ENCODE measurements at places on chromosomes 2 and 18.
A peak's percentile ranks its signal among the peaks of the same experiment; 100 is the strongest.

- H3K36me3 ChIP-seq, result no peaks in the 10 kb centered on the region
- H3K4me3 ChIP-seq, result no peak overlapping the region
- no peaks in the 10 kb centered on the region for H3K4me1 ChIP-seq
- H3K27me3 ChIP-seq, result no peaks in the 10 kb centered on the region
- no peak overlapping the region for H3K27ac ChIP-seq
Observed at GRCh38 chr2:14257801-14258507, 374.6 kb upstream of the LRATD1 start.

GRCh38 chr18:66682855-66683322 lies 79.0 kb upstream of the CDH19 start:
- no peaks in the 10 kb centered on the region for H3K4me1 ChIP-seq
- H3K36me3 ChIP-seq, result no peaks in the 10 kb centered on the region
- H3K4me3 ChIP-seq, result no peak overlapping the region
- H3K27ac ChIP-seq, result no peak overlapping the region
- DNase-seq, result peak; percentile 1

- H3K4me3 ChIP-seq, result no peak overlapping the region
- DNase-seq, result no peak
Observed at GRCh38 chr2:85662899-85663593, 5.0 kb downstream of the SFTPB start.

DNA sequence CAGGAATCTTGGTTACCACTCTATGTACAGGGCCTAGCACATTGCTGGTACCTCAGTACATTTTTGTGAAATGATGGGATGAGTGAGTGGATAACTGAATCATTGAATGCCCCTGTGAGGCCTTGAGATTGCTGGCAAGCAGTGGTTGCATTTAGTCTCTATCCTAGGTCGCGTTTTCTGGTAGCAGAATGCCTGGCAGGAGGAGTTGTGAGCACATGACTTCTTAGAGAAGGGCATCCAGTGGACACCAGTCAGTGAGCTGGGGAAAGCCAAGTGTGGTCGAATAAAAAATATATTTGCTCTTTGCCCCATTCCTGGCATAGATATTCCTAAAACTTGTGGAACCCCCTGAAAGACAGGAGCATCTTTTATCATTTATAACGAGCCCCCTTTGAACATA lies 61.8 kb upstream of the SMAD2 start:
- no peaks in the 10 kb centered on the region for H3K4me1 ChIP-seq
- H3K36me3 ChIP-seq, result no peaks in the 10 kb centered on the region
- H3K27me3 ChIP-seq, result peaks cover 4% of the 10 kb centered on the region
- no peak for DNase-seq
- no peak overlapping the region for H3K27ac ChIP-seq

- DNase-seq, result no peak
- no peak overlapping the region for H3K4me3 ChIP-seq
- H3K27ac ChIP-seq, result no peak overlapping the region
- no peaks in the 10 kb centered on the region for H3K4me1 ChIP-seq
- peaks cover 71% of the 10 kb centered on the region for H3K27me3 ChIP-seq
- H3K36me3 ChIP-seq, result no peaks in the 10 kb centered on the region
Observed at GRCh38 chr2:44920751-44921150, 20.8 kb upstream of the SIX3 start.

DNA sequence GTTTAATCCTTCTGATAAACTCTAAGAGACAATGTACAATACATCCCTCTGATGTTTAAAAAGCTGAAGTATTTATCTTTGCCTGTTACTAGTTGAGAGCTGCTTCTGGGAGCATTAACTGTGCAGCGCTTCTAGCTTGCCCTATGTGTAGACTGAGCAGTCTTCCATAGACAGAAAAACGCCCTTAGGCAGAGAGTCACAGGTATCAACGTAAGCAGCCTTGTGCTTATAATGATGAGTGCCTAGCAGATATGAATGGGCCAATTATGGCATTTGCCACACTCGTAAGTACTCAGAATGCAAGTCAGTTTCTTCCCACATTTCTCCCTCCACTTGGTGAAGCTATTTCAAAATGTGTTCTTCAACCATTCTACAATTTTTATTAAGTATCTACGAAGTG lies 731.1 kb upstream of the SLC8A1 start:
- no peak for DNase-seq
- H3K27me3 ChIP-seq, result no peaks in the 10 kb centered on the region
- no peak overlapping the region for H3K27ac ChIP-seq

- H3K4me3 ChIP-seq, result no peak overlapping the region
- no peak for DNase-seq
- H3K4me1 ChIP-seq, result peaks cover 8% of the 10 kb centered on the region
- H3K36me3 ChIP-seq, result peaks cover 10% of the 10 kb centered on the region
- no peak overlapping the region for H3K27ac ChIP-seq
Observed at GRCh38 chr2:219163156-219163555, 2.5 kb upstream of the NHEJ1 start.

- no peak for DNase-seq
- no peak overlapping the region for H3K4me3 ChIP-seq
- no peak overlapping the region for H3K27ac ChIP-seq
- H3K4me1 ChIP-seq, result no peaks in the 10 kb centered on the region
- H3K27me3 ChIP-seq, result no peaks in the 10 kb centered on the region
- H3K36me3 ChIP-seq, result no peaks in the 10 kb centered on the region
Observed at GRCh38 chr2:19043893-19044292, 314.5 kb downstream of the OSR1 start.

- no peak overlapping the region for H3K27ac ChIP-seq
- H3K4me1 ChIP-seq, result peaks cover 46% of the 10 kb centered on the region
- H3K36me3 ChIP-seq, result no peaks in the 10 kb centered on the region
- no peak overlapping the region for H3K4me3 ChIP-seq
- no peaks in the 10 kb centered on the region for H3K27me3 ChIP-seq
- DNase-seq, result peak; percentile 37
Observed at GRCh38 chr18:8721716-8722115, 16.4 kb downstream of the MTCL1 start.

DNA sequence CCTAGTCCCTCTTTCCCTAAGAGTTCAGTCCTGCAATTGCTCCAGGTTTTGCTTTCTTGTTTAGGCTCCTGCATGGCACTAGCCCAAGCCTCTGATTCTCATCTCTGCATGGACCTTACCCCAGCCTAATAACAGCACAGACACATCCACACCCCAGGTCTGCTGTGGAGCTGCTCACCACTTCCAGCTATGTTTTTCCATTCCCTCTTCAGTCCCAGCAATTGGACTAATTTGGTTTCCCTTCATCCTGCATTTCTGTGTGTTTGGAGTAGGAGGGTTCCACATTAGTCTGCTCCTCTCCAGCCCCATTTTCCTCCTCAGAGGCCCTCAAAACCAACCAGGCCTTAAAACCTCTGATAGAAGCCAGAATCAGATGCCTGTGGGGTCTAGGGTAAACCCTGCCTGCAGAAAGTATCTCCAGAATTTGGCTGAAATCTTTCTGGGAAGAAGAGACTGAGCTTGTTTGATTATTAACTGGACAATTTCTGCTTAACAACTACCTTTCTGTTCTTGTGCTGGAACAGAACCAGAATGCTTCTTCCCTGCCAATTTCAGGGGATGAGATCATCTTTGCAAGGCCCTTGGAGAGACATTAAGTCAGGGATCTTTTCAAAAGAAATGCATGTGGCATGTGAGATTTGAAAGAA lies 95.9 kb downstream of the GFPT1 start:
- no peak overlapping the region for H3K27ac ChIP-seq
- no peaks in the 10 kb centered on the region for H3K36me3 ChIP-seq
- no peak for DNase-seq
- no peaks in the 10 kb centered on the region for H3K4me1 ChIP-seq
- no peaks in the 10 kb centered on the region for H3K27me3 ChIP-seq
- no peak overlapping the region for H3K4me3 ChIP-seq

DNA sequence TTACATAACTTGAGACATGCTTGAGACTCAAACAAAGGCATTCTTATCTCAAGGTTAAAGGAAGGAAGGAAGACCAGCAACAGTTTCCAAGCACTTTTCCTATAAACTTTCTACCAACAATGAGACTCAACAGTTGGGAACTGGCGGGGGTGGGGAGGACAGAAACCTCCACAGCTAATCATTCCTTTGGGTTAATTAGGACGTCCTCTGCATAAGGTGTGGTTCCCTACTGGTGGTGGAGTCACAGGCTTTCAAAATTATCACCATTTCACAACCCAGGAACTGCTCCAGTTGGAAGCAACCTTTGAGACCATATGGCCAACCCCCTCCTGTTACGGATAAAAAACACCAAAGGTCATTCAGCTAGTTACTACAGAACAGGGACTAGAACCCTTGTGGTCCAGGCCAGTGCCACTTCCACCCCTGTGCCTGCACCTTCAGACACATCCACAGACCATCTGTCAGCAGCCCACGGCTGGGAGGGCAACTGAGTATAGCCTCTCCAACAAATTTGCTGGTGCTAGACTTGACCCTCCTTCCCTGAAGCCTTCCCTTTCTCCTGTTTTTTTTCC lies 30.1 kb upstream of the ATL2 start:
- no peaks in the 10 kb centered on the region for H3K36me3 ChIP-seq
- DNase-seq, result peak; percentile 92
- no peak overlapping the region for H3K4me3 ChIP-seq
- H3K27ac ChIP-seq, result peak overlapping the region; percentile 90
- no peaks in the 10 kb centered on the region for H3K27me3 ChIP-seq

DNA sequence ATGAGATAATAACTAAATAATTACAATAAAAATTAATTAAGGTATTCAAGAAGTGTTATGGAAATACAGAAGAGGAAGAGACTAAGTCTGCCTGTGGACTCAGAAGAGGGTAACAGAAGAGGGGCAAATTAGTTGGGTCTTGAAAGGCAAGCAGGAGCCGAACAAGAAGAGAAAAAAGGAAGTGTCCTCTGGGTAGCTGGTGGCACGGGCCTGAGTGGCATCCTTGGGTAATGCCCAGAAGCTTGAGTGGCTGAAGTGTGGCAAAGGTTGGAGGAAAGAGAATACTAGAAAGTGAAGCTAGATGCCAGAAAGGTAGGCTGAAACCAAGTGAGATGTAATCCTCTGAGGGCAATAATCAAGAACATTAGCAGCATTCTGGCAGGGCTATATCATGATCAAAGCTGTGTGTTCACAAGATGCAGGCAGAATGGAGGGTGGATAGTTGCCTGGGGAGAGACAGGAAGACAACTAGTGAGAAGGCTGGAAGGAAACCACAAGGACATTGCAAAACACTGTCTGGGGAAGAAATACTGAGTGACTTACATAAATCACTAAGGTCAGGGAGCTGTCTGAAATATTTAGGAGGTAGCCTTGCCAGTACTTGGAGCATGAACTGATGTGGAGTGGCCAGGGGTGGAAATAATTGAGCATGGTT lies 16.2 kb downstream of the DOCK10 start:
- H3K27ac ChIP-seq, result no peak overlapping the region
- H3K4me3 ChIP-seq, result no peak overlapping the region
- peaks cover 4% of the 10 kb centered on the region for H3K4me1 ChIP-seq
- no peaks in the 10 kb centered on the region for H3K27me3 ChIP-seq
- DNase-seq, result no peak

- H3K36me3 ChIP-seq, result no peaks in the 10 kb centered on the region
- H3K4me3 ChIP-seq, result no peak overlapping the region
- H3K4me1 ChIP-seq, result no peaks in the 10 kb centered on the region
- no peak for DNase-seq
- H3K27me3 ChIP-seq, result no peaks in the 10 kb centered on the region
- H3K27ac ChIP-seq, result peak overlapping the region; percentile 0
Observed at GRCh38 chr2:23524261-23524706, 139.3 kb downstream of the KLHL29 start.

- H3K36me3 ChIP-seq, result peaks cover 2% of the 10 kb centered on the region
- DNase-seq, result peak; percentile 35
- no peaks in the 10 kb centered on the region for H3K27me3 ChIP-seq
Observed at GRCh38 chr2:45860136-45861121, 209.0 kb downstream of the PRKCE start.

- H3K27me3 ChIP-seq, result no peaks in the 10 kb centered on the region
- H3K4me3 ChIP-seq, result no peak overlapping the region
- no peaks in the 10 kb centered on the region for H3K36me3 ChIP-seq
- DNase-seq, result no peak
- H3K4me1 ChIP-seq, result no peaks in the 10 kb centered on the region
Observed at GRCh38 chr18:42264497-42264896, 309.5 kb downstream of the PIK3C3 start.

GRCh38 chr2:55590810-55591440 lies 26.5 kb downstream of the PPP4R3B start:
- H3K36me3 ChIP-seq, result peaks cover 17% of the 10 kb centered on the region
- H3K4me1 ChIP-seq, result no peaks in the 10 kb centered on the region
- no peaks in the 10 kb centered on the region for H3K27me3 ChIP-seq
- H3K27ac ChIP-seq, result no peak overlapping the region
- DNase-seq, result peak; percentile 57
- H3K4me3 ChIP-seq, result no peak overlapping the region

- no peak overlapping the region for H3K4me3 ChIP-seq
- no peaks in the 10 kb centered on the region for H3K27me3 ChIP-seq
- no peaks in the 10 kb centered on the region for H3K4me1 ChIP-seq
- no peak for DNase-seq
- no peaks in the 10 kb centered on the region for H3K36me3 ChIP-seq
- H3K27ac ChIP-seq, result no peak overlapping the region
Observed at GRCh38 chr2:129801575-129801974, 177.9 kb upstream of the RAB6C start.

DNA sequence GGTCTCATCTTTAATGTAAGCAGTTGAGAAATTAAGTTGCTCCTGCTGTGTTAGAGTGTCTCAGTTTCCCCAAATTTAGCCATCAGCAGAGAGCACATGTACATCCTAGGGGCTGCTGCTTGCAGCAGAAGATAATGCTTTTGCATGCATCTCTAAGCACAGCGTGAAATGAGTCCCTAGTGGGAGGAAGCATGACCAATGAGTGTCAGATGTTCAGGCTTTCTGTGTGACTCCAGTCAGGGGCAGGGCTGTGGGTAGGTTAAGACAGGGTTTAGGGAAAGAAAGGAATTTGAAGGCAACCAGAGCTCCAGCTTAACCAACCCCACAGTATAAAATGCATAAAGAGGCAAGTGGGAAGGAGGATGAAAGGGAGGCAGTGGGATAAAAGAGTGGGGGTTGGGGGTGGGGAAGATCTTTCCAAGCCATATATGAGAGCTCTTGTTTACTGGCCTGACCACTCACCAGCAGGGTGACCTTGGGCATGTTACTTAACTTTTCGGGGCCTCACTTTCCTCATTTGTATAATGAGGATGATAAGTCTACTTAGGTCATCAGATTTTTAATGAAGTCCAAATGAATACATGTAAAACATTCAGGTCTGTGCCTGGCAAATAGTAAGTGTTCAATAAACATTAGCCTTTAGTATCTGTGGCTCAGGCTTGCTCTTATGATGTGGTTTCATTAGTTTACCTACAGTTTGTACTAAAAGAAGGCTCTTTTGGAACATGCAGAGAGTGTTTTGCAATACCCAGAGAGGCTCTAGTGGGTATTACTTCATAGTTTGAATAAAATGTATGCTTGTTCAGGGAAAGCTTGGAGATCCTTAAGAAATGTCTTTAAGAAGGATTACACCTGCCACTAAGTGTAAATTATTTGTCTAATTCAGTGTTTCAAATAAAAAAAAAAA lies 42.7 kb upstream of the PELI1 start:
- no peak overlapping the region for H3K4me3 ChIP-seq
- H3K36me3 ChIP-seq, result no peaks in the 10 kb centered on the region
- no peak for DNase-seq
- no peak overlapping the region for H3K27ac ChIP-seq
- peaks cover 7% of the 10 kb centered on the region for H3K4me1 ChIP-seq

- H3K27me3 ChIP-seq, result no peaks in the 10 kb centered on the region
- H3K36me3 ChIP-seq, result peaks cover 20% of the 10 kb centered on the region
- H3K4me3 ChIP-seq, result no peak overlapping the region
- peak overlapping the region; percentile 79 for H3K27ac ChIP-seq
- peaks cover 21% of the 10 kb centered on the region for H3K4me1 ChIP-seq
Observed at GRCh38 chr18:58128381-58129374, 84.7 kb downstream of the NEDD4L start.

Measured in small intestine (tissue), 16 donors.